ENCODE measurements at places on chromosomes 6 and 20. TPM values are rescaled to one million over a fixed set of nuclear protein-coding genes. Genes with fewer than 3 reads are reported as not detected.

DNA sequence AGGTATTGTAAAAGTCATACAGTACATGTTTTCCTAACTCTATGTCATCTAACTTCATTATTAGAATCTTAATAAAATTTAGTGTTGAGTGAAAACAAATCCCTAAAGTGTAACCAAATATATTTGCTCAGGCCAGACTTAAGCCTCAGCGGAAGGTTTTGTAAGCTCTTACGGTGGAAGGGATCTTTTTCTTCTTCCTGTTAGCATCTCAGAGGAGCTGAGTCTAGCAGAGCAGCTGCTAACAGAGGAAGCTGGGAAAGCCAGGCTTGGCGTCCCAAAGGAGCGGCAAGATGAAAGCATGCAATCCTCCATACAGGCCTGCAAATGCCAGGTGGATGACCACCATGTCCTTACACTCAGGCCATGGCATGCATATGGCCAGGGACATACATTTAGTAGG, 72.4 kb downstream of the ADTRP start:
- no peak for DNase-seq

GRCh38 chr20:6530254-6530653, 237.2 kb upstream of the BMP2 start:
- DNase-seq: no peak

The PNPLA1 gene
- total RNA-seq: not detected

DNA sequence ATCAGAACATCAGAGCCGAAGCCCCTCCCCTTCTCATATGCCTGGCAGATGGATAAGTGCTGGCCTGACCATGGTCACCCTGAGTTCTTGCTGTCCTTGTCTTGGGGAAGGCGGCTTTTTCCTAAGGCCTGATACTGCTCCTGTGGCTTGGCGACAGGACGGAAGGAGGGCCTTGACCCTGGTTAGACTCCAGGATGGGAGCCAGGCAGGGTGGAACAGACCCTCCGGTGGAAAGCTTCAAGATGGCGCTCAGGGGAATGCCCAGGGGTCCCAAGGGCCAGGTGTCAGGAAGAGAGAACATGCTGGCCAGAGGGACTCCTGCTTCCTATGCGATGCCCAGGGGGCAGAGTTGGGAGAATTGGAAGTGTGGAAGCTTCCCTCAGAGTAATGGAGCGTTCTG, 29.6 kb downstream of the ADA start:
- no peak for DNase-seq

The RSPO4 gene
- total RNA-seq: not detected

GRCh38 chr6:163720460-163721235, 306.1 kb downstream of the QKI start:
- no peak for DNase-seq

- DNase-seq: no peak
Measured at GRCh38 chr6:112342511-112342910, 4.6 kb upstream of the RFPL4B start.

The ALDH5A1 gene
- 27.6 TPM for total RNA-seq

The MMP24OS gene
- total RNA-seq: 3.1 TPM

DNA sequence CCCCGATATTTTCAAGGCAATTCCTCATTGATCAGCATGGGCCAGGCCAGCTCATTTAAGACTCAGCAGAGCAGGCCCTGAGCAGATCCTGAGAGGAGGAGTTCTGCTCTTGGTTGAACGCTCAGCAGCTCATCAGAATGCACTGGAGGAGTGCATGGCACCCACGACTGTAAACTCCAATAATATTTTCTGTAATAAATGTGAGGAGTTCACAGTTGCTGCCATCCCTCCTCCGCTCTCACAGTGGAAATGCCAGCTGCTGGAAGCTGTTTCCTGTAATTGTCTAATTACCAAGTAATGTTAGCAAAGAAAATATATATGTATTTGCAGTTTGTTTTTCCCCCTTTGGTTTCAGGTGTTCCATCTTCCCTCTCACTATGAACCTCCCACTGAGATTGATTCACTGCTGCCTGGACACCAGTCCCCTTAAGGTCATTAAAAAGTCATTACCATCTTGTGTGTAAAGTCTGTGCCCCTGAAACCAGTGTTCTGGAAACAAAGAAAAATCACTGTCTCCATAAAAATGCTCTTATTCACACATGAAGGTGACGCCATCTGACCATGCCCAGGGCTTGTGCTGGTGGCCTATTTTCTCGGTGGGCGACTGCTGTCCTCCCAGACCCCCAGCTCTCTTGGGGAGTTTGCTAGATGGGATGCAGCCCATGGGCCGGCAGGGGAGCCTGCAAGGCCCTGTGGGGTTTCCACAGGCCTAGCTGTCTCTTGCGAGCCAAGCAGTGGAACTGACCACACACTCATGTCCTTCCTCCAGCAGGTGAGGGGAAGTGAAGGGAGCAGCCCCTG, 374.2 kb downstream of the ZFAND3 start:
- no peak for DNase-seq
